ENCODE measurements at places on chromosomes 3 and 15.

- no peak for DNase-seq
Measured at GRCh38 chr3:111238885-111239284, 167.3 kb downstream of the NECTIN3 start.

DNA sequence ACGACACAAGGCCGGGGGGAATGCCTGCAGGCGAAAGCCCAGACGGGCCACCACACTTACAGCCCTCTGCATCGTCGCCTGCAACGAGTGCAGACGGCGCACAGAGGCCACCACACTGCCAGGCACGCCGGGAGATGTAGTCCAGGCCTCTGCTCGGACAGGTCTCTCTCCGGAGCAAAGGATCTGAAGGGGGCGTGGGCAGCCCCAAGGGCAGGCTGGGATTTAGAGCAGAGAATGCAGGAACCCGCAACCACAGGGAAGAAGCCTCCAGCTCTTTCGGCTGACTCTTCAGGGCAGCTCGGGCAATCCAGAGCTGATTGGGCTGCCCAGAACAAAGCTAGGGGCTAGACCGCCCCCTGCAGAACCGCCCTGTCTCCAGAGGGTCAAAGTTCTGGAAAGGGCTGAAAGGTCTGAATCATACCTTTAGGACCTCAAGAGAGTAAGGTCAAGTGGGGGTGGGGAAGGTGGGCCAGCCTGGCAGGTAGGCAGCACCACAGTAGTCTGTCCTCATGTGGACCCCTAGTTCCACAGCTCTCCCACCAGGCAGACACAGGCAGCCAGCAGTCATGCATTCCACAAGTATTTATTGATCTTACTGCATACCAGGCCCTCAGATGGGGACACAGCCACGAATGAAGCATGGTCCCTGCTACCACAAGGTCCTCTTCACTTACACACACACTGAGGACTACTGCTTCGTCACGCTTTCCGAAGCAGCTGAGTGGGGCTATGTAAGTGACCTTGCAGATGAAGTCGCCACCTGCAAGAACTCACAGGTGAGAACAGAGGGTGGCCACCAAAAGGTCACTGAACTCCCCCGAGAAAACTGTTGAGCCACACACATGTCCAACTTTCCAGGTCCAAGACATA lies at the start of gene AMT:
AMT (minus strand) TSS at position 95 of the 870 bp plus-strand sequence; CDS start at position 72, 23 bp downstream.
- DNase-seq, result no peak

DNA sequence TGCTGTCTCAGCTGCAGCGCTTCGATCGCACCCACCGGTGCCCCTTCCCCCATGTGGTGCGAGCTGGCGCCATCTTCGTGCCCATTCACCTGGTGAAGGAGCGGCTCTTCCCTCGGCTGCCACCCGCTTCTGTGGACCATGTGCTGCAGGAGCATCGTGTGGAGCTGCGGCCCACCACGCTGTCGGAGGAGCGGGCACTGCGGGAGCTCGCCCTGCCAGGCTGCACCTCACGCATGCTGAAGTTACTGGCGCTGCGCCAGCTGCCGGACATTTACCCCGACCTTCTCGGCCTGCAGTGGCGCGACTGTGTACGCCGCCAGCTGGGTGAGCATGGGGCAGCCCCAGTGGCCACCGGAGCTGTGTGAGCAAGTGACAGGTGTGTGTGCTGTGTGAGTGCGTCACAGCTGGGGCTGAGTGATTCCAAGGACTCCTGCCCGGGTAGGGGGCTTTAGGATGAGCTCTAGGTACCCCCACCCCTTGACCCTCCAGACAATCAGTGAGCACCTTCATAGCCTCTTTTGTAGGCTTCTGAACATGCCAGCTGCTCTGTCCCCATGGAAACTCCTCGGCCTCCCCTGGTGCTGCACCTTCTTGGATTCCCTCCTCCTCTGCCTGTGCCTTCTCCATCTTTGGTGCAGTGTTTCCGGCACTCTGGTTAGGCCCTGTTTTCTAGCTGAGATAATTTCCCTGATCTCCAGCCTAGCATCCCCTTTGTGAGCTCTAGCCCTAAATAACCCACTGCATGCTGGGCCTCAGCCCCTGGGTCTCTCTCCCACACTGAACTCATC lies 7.0 kb downstream of the C15orf39 start:
- DNase-seq, result no peak

- no peak for DNase-seq
Measured at GRCh38 chr15:61080221-61081026, 148.7 kb downstream of the RORA start.

GRCh38 chr15:34933432-34933975 lies 36.0 kb downstream of the AQR start:
- no peak for DNase-seq

GRCh38 chr15:83947156-83947555 lies 288.4 kb upstream of the GOLGA6L4 start:
- no peak for DNase-seq

DNA sequence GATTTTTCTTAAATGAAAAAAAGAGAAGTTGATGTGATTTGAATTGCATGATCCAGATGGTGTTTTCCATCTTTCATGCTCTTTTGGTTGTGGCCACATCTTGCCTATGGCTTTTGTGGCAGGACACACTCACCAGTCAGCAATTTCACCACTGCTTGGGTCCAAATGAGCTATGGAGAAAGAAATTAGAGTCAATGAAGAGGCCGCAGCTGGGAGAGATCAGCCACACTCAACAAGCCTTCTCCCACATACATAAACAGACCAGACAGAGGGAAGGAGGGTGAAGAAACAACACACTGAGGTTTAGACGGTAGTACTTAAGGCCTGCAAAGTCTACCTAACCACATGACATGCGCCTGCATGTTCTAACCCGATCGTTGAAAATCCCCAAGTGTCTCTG lies 110.7 kb upstream of the CDIN1 start:
- peak; percentile 38 for DNase-seq

GRCh38 chr15:45790325-45790943 lies 155.6 kb downstream of the SQOR start:
- DNase-seq, result no peak

- no peak for DNase-seq
Measured at GRCh38 chr3:72214066-72214951, 429.4 kb upstream of the PROK2 start.

DNA sequence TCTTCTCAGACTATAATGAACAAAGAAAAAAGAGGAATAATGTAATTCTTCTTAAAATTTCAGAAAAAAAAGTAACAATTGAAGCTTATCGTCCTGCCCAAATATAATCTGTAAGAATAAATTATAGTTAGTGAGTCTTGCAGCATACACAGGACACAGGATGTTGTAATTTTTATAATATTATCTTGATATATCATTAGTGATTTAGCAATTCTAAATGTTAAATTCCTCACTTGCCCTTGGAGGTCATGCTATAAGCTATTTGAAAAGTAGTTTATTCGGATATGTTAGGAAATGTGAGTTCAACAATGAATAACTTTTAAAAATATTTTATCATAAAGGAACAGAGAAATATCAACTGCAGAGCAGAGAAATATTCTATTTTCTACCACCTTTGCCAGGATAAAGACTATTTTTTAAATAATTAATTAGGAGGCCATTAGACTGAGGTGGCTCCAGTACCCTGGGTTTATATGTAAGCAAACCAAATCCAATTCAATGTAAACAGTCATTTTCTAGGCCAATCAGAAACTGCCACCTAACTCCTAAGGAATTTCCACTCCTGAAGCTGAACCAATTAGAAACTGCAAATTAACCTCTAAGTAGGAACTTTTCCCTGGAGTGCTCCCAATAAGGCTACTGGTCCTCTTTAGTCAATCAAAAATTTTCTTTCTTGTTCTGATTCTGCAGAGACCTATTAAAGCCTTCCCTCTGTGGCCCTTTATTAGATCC lies 1109.3 kb downstream of the ROBO2 start:
- no peak for DNase-seq

- DNase-seq, result no peak
Measured at GRCh38 chr15:97902140-97902780, 58.2 kb upstream of the ARRDC4 start.

- DNase-seq, result no peak
Measured at GRCh38 chr3:186060222-186060621, 48.7 kb downstream of the ETV5 start.

DNA sequence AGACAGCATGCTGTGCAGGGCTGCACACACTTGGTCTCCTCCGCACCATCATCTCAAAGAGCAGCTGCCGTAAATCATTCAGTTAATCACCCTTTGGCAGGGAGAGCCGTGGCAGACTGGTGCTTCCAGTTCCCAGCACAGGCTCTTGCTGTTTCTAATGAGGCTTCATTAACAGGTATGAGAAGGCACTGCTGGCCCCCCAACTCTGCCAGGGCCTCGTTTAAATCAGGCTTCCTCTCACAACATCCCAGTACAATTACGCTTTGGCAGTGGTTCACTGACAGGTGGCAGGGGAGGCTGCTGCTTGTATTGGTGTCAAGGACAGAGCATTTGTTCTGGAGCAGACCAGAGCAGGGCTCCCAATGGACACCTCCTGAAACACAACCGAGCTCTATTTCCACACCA lies 77.1 kb downstream of the BFSP2 start:
- no peak for DNase-seq

GRCh38 chr15:73258271-73259108 lies 110.3 kb downstream of the HCN4 start:
- DNase-seq, result no peak

GRCh38 chr3:72887343-72887704 lies 522 bp upstream of the GXYLT2 start:
- DNase-seq, result no peak

GRCh38 chr15:88900982-88901418 lies 5.7 kb upstream of the HAPLN3 start:
- DNase-seq, result no peak

- no peak for DNase-seq
Measured at GRCh38 chr15:88232771-88233201, 23.8 kb downstream of the NTRK3 start.

GRCh38 chr15:36921484-36922091 lies 178.8 kb downstream of the MEIS2 start:
- DNase-seq, result no peak

- DNase-seq, result no peak
Measured at GRCh38 chr15:78044407-78045155, 32.9 kb downstream of the TBC1D2B start.

DNA sequence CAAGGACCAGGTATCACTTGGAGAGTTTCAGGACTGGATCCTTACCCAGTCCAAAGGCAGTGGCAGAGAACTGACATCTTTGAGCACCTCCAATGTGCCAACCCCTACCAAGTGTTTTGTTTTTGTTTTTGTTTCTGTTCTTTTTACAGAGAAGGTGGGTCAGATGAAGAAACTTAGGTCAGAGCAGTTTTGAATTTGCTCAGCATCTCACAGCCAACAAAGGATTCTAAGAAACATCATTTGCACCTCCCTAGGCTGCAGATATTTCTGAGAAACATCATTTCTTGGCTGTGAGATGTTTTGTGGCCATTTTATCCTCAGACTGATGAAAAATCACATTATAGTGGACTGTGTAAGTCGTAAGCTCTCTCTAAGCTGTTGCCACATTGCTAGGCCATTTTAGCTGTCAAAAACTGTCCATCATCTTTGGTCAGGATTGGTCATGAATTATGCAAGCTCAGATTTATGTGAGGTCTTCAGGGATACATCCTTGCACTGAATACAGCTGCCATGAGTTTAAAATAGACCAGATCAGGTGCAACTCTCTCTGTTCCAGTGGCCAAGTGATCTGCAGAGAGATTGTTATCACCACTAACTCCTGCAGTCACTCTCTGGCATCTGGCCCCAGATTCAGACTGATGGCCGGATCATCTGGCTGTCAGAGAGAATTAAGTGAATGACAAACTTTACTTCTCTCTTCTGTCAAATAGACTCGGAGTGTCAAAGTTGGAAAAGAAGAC lies 341.5 kb downstream of the EPHB1 start:
- no peak for DNase-seq

DNA sequence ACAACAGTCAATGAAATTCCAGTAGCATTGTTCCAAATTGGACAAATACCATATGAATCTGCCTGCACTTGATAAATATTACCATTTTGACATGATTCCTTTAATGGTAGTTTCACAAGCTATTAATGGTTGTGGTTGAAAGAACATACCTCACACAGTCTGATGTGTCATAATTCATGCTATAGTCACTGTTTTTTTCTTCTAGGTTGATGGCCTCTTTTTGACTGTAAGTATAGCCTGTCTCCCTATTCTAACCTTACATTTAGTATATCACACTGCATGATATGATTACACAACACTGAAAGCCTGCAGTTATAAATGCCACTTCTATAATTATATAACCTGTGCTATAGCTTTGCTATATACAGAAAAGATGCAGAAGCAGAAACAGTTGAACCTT lies 834.1 kb downstream of the NSUN3 start:
- no peak for DNase-seq

- DNase-seq, result no peak
Measured at GRCh38 chr3:112765531-112765930, 81.1 kb downstream of the CD200R1L start.

DNA sequence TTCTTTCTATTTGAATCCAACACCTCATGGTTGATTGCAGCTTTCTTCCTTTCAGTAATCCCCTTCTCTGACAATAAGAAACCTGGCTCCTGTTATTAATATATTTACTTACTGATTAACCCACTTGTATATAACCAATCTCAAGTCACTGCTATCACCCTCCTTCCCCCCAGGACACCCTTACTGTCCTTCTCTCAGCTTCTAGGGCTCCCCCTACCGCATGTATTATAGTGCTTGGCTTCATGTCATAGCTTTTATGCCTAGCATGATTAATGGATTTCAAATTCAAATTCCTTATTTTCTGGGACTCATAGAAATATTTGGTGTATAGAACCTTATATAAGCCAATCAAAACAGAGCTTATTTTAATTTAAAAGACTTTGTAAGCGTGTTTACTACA lies 75.7 kb upstream of the BNIP2 start:
- DNase-seq, result no peak

- DNase-seq, result no peak
Measured at GRCh38 chr3:127628788-127629466, at the start of gene PODXL2. PODXL2 (plus strand) TSS chr3:127629185; CDS start chr3:127629220, 35 bp downstream.

DNA sequence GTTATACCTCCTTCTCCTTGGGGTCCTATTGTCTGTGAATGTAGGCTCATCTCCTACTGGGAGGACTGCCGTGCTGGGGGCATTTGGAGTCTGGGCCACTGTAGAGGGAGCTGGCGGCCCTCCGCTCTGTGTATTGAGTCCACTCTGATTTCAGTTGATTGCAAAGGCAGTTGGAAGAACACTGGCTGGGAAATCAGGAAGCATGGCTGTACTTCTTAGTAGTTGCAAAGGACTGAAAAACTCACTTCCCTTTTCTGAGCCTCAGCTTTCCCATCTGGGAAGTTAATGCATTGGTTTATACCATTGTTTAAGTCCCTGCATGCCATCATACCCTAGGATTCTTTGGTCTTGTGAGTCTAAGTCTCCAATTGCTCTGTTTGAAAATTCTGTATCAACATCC lies 46.7 kb downstream of the TMED3 start:
- DNase-seq, result no peak

DNA sequence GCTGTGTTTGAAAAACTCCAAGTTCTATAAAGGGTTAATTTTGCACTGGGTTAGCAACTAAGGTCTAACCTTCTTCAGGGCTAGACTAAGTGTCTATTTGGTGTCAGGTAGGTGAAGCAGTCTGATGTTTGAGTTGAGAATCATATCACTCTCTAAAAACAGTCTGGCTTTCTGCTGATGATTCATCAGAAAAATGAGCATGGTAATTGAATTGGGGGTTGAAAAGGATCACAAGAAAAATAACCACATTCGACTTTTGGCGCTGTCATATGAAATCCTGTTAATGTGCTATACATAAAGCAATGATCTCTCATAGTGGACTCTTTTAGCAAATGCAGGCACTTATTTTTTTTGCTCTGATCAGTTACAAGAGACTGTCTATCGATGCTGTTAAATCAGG lies 242.2 kb upstream of the AZI2 start:
- no peak for DNase-seq

All from HFF-Myc (cell line).